Stimulated activated CD8-positive, alpha-beta memory T cell treated with anti-CD3 and anti-CD28 coated beads, Interleukin-15, amount 100 ng/mL, for 4 hours (primary cell): ENCODE measurements at places on chromosomes 12 and 14.

DNA sequence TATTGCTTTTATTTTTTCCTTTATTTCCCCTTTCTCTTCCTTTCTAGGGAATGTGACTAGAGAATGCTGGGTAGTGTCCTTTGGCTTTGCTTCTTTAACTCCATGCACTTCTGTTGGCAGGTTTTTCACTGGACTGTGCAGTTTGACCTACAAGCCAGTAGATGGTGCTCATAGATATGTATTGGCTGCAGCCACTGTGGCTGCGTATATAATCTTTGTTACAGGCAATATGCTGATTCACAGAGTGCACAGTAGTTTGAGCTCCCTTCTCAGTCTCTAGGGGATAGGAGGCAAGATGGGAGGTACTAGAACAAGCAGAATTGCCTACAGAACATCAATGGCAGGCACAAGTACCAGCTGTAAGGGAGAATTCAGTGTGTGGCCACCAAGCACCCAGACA, 503.5 kb downstream of the LRFN5 start:
- DNase-seq = no peak

DNA sequence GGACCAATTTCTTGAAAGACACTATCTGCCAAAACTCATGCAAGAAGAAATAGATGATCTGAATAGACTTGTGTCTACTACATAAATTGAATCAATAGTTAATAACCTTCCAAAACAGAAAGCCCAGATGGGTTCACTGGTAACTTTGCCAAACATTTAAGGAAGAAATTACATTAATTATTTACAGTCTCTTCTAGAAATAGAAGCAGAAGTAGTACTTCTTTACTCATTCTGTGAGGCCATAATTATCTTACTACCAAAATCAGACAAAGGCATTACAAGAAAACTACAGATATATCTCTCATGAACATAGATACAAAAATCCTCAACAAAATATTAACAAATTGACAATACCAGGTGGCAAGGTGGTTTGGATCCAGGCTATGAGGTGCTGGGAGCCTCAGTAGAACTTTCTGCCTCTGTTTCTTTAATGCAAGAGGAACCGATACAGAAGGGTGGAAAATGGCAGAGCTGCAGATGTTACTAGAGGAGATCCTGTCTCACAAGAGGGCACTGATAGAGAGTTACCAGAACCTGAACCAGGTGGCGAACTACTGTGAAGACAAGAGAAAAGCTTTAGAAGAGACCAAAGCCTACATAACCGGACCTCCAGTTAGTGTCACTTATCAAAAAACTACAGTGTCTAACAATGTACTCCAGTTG, 33.7 kb upstream of the KTN1 start:
- no peak for DNase-seq

DNA sequence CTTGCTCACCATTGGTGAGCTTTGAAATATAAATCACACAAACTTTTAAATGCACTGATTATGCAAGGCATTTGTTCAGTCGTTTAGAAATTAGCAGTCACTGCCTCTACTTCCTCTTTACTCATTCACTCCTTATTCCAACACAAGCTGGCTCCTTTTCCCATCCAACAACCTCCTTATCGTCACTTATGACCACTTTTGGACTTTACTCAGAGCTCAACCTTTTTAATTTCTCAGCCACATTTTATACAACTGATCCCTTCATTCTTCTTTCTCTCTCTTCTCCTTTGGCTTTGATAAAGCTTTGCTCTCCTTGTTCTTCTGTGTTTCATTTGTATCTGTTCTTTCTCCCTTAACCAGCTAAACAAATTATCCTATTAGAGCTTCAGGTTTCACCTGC, 126.4 kb upstream of the PLEKHA5 start:
- no peak for DNase-seq

GRCh38 chr12:87196321-87196720, 832.9 kb downstream of the C12orf50 start:
- no peak for DNase-seq

DNA sequence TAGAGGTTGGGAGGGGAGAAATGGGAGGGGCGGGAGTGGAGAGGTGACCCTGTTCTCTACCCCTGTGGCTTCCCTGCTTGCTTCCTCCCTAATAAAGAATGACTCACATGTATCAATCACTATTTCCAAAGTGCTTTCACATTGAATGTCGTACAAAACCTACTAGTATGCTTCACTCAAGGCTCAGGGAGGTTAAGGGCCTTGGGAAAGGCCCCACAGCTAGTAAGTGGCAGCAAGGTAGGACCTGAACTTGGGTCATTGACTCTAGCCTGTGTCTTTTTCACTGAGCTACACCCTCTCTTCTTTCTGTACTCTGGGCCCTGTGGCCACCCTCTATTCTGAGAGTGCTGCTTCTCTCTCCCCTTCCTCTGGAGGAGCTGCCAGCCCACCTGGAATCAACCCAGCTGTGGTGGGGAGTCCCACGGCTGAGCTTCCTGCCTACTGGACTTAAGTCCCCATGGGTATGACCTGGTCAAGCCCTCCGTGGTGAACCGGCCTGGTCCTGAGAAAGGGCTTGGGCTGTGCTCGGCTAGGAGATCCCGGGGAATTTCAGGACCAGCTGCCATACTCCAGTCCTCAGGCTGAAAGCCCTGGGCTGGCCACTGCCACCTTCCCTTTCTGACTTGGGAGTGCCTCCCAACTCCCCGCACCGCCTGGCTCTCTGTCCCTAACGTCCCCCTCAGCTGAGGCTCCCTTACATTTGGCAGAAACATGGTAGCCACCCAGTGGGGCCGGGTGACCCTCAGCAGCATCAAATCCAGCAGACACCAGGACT, 13.0 kb downstream of the SLC48A1 start:
- DNase-seq = no peak

- DNase-seq = no peak
Observed at GRCh38 chr12:50188875-50189575, 21.9 kb upstream of the CERS5 start.

- DNase-seq = no peak
Observed at GRCh38 chr12:122130150-122130549, 43.9 kb downstream of the IL31 start.

- no peak for DNase-seq
Observed at GRCh38 chr12:120121766-120122293, 5.3 kb upstream of the RAB35 start.

DNA sequence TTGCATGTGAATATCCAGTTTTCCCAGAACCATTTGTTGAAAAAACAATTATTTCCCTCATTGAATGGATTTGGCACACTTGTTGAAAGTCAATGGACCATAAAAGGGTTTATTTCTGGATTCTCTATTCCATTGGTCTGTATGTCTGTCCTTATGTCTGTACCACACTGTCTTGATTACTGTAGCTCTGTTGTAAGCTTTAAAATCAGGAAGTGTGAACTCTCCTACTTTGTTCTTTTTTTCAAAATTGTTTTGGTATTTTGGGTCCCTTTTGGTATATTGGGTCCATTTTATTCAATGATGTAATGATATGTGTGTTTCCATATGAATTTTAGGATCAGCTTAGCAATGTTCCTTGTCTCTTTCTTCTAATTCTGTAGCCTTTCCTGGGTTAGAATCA, 64.8 kb downstream of the PPP2R5C start:
- no peak for DNase-seq

DNA sequence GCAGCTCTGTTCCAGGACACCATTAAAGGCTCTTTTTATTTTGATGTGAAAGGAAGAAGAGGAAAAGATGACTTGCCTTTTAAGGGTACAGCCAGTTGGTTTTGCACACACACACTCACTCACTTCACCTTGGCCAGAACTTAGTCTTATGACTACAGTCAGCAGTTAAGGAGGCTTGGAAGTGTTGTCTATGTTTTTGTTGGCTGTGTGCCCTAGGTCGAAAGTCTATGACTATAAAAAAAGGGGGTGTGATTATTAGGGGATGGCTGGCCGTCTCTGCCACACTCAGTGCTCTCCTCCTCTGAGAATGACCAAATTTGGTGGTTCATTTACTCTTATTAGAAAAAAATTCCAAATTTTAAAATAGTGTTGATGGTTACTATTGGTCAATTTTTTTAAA, 139.5 kb upstream of the OTX2 start:
- no peak for DNase-seq

- DNase-seq = no peak
Observed at GRCh38 chr14:96805956-96806355, 8.8 kb downstream of the VRK1 start.

DNA sequence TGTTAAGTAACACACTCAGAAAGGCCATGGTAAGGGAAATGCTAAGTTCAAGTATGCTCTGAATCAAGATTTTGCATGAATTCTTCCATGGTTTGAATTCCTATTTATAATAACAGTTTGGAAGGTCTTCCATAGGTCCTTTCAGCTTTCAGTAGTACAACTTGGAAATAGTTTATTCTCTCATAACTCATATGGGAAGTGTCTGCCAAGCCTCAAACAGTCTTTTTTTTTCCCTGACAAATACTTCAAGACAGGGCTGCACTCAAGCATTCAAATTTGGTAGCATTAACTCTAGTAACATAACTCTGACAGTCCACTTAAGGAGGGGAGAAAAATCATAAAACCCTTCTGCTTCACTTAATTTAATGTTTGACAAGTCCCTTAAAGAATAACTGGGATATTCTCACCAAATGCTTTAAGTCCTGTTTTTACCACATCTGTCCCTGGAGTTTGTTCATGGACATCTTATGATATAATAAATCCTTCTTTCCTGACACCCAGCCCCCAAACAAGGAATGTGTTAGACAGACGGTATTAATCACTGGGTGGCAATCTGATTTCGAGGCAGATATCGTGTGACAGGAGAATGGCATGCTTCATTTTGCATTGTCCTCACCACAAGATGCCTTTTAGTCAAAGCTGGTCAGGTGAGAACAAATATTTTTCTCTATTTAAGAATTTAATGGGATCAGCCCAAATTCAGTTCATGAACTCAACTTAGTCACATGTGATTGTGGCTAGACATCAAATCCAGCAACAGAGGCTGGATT, 165.7 kb downstream of the BMP4 start:
- no peak for DNase-seq

GRCh38 chr12:26109343-26109881, 15.4 kb downstream of the BHLHE41 start:
- no peak for DNase-seq

DNA sequence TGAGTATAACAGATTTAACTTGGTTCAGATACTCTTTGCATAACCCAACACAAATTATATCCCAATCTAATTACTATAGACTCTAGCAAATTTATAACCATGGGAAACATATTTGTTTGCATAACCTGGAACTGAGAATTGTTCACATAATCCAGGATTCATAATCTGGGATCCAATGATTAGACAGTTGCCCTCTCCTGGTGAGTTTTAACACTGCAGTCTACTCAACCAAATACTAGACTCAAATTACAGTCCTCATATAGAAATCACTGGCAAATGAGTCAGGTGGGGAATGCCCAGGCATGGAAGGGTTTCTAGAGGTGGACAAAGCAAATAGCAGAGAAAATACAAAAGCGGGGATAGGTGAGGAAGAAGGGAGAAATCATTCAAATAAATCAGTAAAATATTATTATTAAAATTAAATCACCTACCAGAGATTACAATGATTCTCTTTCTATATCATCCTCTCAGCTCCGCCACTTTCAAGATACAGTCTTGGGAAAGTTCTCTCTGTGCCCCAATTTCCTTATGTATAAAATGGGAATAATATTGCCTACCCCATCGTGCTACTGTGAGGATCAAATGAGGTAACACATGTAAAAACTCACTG, 9.4 kb downstream of the GCH1 start:
- peak; percentile 18 for DNase-seq

- no peak for DNase-seq
Observed at GRCh38 chr12:127245437-127245836, 1021.5 kb upstream of the TMEM132C start.

DNA sequence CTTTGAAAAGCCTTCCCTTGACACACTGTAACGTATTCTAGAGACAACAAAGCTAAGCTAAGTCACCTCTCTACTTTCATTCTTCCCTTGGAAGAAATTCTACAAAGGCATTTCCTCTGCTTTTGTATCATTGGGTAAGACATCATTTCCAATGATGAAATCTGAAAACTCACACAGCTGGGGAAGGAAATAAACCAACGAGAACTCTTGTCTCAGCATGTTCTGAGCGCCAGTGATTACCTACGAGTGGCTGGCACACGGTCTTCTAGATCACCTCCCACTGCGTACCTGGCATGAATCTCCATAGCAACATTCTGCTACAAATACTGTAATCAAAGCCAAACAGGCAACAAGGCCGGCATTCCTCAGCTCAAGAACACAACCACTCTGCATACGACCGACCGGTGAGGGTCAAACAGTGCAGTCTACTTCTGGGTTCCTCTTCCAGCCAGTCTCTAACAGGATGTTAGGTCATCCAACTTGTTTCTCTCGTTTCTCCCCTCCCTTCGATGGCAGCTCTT, 7.6 kb downstream of the VPS37B start:
- DNase-seq = no peak

DNA sequence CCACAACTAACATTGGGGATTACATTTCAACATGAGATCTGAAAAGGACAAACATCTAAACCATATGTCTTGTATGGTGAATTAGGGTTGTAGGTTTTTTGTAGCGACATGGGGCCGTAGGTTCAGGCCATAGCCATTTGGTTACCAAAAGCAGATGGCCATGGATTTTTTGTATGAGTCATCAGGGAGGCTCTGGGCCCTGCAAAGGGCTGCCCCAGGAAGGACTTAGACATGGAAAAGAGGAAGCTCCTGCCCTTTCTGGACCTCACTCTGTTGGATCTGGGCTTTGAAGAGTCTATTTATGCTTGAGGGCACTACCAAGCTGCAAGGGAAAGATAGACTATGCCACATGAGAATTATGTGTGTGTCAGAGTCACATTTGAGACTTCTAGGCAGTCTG, 89.3 kb upstream of the DHRS4 start:
- DNase-seq = no peak

DNA sequence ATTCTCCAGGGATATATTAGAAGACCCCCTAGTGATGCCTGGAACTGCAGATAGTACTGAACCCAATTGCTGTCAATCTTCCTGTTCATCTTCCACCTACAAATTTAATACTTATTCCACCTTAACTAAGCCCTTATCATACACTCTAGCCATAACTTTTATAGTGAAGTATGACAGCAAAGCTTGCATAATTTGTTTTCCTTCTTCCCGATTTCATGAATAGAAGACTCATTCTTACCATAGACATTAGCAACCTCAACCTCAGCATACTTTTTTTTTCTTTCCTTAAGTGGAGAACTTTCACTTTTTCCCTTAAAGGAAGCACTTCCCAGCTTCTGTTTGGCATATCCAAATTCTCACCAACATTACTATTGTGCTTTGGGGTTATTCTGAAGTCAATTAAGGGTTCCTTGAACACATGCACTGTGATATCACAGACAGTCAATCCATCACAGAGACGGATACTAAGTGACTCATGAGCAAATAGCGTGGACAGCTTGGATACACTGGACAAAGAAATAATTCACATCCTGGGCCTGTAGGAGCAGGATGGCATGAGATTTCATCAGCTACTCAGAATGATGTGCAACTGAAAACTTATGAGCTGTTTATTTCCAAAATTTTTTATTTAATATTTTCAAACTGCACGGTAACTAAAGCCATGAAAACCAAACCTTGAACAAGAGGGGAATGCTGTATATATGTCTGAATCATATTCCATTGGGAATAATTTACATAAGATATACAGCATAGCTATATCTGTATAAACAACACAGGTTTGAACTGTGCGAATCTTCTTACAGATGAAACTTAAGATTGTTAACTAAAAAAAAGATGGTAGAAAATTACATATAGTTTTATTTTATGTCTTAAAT, 63.9 kb downstream of the SYT1 start:
- no peak for DNase-seq

GRCh38 chr12:5262450-5262849, 169.5 kb upstream of the NTF3 start:
- DNase-seq = no peak

GRCh38 chr14:80172375-80173051, 38.8 kb downstream of the DIO2 start:
- no peak for DNase-seq

- DNase-seq = no peak
Observed at GRCh38 chr12:57126061-57126460, 2.2 kb upstream of the LRP1 start.
